Foreskin fibroblast (primary cell): ENCODE measurements at places on chromosomes 5 and 9.

DNA sequence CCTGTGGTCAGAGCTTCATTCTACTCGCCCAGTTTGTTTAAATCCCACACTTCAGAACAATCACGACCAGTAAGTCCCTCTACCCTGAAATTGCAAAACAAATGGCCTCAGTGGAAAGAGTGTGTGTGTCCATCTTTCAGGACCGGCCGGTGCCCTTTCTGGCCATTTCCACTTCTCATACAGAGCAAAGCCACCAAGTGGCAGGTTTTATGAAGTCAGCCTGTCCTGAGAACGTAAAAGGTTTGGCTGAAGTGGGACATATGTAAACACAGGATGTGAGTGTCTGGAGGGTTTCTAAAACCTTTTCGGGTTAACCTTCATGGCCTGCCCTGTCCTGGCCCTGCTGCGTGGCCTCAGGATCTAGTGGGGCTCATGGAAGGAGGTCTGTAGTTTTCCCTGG lies 24.7 kb downstream of the NXNL2 start:
- DNase-seq = no peak

DNA sequence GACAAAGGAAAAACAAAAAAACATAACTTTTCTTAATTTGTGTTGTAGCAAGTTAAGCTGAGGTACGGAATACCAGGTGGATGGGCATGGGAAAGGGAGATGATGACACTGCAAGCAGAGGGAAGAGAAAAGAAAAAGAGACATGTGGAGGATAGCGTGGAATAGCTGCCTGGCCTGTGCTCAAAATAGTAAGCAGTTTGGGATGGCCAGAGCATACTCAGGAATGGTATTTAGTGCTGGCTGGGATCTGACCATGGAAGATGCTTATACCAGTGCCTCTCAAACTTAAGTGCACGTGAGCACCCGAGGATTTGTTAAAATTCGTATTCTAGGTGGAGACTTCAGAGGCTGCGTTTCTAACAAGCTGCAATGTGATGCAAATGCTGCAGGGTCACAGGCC lies 41.3 kb downstream of the LNPEP start:
- no peak for DNase-seq

DNA sequence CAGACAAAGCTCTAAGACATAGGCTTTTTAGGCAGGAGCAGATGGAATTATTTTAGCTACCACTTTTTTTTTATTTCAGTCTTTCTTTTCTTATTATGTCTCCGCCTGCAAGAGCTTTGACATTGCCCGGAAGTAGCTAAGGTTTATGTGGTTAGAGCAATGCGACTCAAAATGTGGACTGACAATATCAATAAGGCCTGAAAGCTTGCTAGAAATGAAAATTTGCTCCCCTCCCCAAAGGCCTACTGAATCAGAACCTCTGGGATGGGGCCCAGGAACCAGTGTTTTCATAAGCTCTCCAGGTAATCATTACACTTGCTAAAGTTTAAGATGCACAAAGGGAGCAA lies 81.3 kb downstream of the SUSD1 start:
- DNase-seq = no peak

- no peak for DNase-seq
These were observed 192.3 kb downstream of the MELK start for GRCh38 chr9:36765077-36765390.
